ENCODE measurements at places on chromosomes 13 and 19.
A peak's percentile ranks its signal among the peaks of the same experiment; 100 is the strongest.

DNA sequence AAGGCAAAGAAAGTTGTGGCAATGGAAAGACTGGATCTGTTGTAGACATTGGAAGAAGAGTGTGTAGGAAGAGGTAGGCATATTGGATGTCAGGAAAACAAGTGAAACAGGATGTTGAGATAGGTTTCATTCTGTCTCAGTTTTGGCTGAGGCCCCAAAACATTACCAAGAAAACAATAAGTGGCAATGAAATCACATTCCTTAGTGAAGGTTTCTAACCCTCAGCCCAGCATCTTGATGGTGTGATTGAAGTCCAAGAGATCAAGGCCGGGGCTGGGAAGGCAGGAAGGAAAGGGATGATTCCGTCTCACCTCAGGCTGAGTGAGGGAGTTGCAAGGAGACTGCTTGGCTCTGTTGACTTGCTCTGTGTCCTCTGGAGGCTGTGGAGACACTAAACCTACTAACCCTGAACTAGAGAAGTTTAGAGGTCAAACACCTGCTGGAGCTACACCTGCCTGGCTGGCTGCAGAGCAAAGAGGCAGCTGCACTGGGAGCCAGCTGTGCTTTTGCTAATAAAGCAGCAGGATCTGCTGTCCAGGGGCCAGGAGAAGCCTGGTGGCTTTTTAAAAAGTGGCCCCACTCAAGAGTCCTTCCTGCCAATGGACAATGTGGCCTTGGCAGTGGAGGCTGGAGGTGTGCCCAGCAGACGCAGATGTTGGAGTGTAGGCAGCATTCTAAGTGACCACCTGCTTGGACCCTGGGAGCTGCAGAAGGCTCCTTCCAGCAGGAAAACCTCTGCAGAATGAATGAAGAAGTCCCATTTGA is 53.6 kb downstream of the DGKH start:
- no peak for DNase-seq

GRCh38 chr13:73223372-73223781 is 164.6 kb downstream of the KLF5 start:
- DNase-seq = no peak

- no peak for DNase-seq
These were observed 195.4 kb downstream of the LACC1 start for GRCh38 chr13:44075113-44075512.

DNA sequence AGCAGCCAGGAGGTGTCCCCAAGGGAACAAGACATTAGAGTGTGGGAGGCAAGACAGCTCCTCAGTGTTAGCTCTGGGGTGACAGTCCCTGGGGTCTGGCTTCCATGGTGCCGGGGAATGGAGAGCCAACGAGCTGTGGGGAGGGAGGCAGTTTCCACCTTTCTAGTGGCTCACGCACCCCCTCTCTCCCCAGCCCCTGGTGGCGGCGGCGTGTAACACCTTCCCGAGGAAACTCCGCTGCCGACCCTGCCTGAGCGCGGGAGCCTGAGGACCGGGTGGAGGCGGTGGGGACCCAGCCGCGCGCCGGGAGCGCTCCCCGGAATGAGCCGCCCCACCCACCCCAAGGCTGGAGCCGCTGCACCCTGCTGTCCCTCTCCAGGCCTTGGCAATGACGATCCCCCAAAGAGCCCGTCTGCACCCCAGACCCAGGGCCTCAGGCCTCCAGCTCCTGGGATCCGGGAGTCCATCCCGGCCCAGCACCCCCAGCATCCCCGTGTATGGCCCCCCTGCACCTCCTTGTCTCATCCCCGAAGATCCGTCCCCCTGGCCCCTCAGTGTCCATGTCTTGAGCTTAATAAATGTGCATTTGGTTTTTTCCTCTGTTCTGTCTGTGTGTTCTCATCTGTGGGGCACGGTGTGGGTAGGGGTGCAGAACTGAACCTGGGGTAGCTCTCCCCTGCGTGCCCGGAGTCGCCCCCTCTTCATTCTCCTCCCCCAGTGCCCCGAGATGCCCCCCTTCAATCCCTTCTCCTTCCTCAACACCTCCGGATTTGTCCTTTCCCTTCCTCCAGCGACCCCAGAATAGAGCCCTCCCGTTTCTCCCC is 622 bp upstream of the FXYD5 start:
- DNase-seq = peak; percentile 44

- DNase-seq = no peak
These were observed 958.4 kb upstream of the SLC10A2 start for GRCh38 chr13:104024416-104025170.

DNA sequence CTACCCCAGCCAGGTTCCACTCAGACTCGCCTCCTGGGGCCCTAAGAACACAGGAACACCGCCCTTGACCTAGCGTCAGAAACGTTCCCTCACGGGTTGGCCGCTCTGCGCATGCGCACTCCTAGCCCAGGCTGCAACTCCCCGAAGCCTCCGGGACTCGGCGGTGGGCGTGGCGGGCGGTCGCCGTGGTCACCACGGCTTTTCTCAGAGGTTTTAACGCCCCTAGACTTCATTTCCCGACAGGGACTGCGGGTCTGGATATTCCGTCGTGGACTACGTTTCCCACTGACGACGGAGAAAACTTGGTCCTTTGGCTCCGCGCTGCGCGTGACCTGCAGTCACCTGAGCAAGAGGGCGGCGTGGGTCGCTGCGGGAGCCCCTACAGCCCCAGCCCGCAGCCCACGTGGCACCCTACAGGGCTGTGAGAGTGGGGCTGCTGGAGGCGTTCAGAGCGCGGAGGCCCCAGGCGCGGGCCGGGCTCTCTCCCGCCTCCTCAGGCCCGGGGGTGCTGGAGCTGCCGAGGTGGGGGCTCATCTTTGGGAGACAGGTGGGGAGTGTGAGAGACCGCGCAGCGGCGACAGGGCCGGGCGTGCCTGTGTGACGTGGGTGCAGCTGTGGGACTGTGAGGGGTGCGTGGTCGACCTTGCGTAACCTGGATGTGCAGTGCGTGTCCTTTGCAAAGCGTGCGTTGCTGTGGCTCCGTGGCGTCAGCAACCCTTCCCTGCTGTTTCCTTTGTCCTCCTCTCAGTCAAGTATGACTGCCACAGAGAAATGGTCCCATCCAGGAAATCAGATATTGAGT is 38.0 kb upstream of the ZNF573 start:
- no peak for DNase-seq

GRCh38 chr13:79435561-79435990 is 29.5 kb upstream of the RBM26 start:
- no peak for DNase-seq

DNA sequence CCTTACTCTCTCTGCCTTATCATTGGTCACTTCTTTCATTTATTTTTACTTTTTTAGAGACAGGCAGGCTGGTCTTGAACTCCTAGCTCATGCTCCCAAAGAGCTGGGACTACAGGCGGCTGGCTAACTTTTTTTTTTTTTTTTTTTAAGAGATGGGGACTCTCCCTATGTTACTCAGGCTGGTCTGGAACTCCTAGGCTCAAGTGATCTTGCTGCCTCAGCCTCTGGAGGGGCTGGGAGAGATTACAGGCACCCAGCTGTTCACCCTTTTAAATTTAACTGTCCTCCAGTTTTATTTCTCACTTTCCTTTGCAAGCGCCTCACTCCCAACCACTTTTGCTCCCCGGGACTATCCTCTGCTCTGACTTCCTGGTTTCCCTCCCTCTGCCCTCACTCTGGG is 5.6 kb upstream of the CLDN10 start:
- DNase-seq = no peak

- no peak for DNase-seq
These were observed 3.9 kb downstream of the OSCAR start for GRCh38 chr19:54096617-54097106.

DNA sequence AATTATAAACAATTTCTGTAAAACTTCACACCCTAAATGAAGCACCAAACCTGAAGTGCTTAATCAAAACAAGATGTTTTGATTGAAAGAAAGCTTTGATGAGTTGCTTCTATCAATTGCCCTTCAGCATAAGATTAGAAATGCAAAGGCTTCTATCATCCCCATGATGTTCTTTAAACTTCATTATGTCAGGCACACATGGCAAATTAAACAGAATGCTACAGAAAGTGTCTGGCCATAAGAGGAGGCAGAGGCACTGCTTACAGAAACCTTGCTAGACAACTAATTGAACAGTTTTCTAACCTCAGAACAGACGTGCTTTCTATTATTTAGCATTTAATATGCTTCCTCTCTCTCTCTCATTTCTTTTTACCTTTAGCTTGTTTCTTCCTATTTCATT is 228.1 kb downstream of the DCLK1 start:
- no peak for DNase-seq

DNA sequence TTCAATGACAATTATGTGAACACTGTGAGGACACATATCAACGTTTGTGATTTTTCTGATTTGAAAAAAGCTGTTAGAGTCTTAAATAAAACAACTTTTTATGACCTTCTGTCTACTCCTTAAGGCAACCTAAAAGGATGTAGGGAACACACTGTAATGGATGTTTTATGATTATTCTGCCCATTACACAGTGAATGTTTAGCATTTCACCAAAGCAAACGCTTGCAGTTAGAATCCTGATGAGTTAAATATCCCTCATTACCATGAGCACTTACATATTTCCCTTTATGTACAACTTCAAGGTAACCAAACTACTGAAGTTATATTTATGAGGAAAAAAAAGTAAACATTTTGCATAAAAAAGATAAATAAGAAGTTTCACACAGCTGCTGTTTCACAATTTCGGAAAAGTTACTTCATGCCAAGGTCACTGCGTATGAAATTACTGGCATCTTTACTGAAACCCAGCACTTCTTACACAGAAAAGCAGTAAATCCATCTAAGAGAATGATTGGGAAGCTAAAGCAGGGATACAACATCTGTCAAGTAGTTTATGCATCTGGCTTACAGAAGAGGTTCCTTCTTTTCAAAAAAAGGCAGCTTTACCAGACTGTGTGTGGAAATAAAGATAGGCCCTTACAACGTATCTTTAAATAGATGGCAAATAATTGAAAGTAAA is 733.7 kb upstream of the ATXN8OS start:
- no peak for DNase-seq

GRCh38 chr19:49468746-49469447 is 5.1 kb upstream of the FLT3LG start:
- DNase-seq = peak; percentile 89

- DNase-seq = no peak
These were observed 66.9 kb downstream of the ING1 start for GRCh38 chr13:110780422-110780821.

DNA sequence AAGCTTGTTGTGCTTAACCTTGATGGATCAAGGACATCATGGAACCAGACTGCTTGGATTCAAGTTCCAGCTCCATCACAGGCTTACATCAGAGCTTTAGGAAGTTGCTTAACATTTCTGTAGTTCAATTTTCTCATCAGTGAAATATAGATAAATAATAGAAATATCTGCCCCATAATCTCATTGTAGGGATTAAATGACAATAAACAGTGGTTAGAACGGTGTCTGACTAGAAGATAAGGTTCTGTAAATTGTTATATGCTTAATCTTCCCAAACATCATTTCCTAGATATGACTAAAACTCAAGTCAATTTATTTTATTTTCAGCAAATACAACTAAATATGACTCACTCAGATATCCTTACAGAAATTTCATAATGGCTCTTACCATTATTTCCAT is 83.5 kb downstream of the SLITRK1 start:
- DNase-seq = no peak

Data from activated CD8-positive, alpha-beta memory T cell treated with anti-CD3 and anti-CD28 coated beads for 1 hour (primary cell).